NCI-H2227 treated with DMSO at 0.1 percent for 48 hours (cell line): ENCODE measurements at places on chromosomes 1 and 21.

DNA sequence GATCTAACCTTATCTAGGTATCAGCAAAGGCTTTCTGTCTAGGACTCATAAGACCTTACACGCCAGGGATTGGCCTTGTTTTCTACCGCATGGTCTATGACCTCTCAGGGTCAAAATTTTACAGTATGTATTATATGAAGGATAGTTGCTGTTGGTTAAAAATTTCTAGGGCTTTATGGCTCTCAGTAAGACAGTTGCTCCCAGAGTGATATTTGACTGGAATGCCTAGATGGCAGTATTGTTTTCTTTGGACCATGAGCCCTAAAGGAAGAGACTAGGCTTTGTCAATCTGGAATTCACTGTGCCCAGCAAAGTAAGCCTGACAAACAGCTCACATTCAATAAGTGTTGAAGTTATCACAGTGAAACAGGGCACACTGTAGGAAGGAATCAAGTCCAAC lies 37.6 kb downstream of the C1orf87 start:
- DNase-seq, result no peak

DNA sequence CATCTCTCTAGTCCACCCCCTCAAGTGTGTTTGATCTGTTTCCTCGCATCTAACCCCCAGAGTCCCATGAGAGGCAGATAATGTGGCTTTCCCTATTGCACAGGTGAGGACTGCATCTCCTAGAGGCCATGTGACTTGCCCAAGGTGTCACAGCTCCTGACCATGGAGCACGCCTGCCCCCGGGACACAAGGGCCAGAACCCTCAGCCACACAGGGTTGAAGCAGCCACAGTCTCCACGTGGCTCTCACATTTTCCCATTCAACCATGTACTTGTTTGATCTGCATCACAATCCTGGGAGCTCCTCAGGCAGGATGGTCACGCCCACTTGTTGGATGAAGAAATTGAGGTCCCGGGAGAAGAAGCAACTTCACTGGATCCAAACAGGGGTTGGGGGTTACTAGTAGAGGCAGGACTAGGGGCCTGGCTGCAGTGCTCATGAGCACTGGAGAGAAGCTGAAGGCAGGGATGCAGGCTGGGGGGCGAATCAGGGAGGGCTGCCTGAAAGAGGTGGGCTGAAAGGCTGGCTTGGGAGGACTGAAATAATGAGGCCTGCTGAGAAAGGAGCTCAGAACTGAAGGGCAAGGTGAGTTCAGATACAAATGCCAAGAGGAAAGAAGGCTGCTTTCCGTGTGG lies 207.9 kb downstream of the PTPRU start:
- no peak for DNase-seq

DNA sequence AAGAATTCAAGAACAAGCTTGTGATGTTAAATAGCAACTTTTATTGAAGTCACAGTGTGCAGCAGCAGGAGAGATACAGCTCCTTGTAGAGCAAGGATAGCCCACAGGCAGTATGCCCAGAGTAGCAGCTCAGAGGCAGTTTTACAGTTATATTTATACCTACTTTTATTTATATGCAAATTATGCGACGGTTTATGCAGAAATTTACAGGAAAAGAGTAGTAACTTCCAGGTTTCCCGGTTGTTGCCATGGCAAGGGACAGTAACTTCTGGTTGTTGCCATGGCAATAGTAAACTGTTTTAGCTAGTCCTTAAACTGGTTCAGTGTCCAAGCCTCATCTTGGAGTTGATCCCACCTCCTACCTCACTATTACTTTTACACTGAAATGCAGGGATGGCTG lies 344.6 kb upstream of the LYPLAL1 start:
- no peak for DNase-seq

GRCh38 chr21:31107871-31108270 lies 69.6 kb upstream of the KRTAP19-8 start:
- DNase-seq, result no peak

- DNase-seq, result no peak
Measured at GRCh38 chr1:174197088-174197487, 37.8 kb downstream of the RABGAP1L start.

DNA sequence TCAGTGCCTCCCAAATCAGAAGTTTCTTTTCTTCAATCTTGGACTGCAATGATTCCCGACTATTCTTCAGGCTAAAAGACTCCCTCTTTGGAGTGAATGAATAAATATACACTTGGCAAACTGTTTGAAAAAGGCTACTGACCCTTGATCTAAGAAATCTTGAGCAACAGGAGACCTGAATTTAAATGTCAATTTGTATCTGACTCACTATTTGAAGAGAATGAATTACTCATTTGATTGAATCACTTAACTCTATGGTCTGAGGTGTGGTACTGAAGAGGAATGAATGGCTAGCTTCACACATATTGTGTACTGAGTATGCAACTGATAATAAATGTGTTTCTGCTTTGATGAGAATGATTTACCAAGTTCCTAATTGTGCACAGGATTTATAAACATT lies 4.6 kb upstream of the SMG7 start:
- no peak for DNase-seq

DNA sequence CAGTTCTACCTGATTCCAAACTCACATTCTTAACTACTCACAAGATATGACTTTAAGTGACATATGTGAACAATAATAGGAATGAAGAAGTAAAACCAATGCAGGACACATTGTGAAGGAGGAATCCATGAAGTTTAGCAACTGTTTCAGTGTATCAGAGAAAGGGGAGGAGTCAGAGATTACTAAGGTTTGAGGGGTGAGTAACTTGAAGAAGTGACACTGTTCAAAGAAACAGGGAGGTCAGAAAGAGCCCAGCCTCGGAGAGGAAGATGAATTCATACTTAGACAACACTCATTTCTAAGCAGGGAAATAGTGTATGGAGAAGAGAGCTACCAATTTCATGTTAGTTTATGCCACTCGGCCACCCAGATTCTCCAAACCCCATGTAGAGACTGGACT lies 28.2 kb upstream of the RPF1 start:
- DNase-seq, result no peak
